ENCODE measurements at places on chromosomes 5 and 9.

- DNase-seq = no peak
Measured at GRCh38 chr9:97445119-97445701, 33.3 kb downstream of the TDRD7 start.

DNA sequence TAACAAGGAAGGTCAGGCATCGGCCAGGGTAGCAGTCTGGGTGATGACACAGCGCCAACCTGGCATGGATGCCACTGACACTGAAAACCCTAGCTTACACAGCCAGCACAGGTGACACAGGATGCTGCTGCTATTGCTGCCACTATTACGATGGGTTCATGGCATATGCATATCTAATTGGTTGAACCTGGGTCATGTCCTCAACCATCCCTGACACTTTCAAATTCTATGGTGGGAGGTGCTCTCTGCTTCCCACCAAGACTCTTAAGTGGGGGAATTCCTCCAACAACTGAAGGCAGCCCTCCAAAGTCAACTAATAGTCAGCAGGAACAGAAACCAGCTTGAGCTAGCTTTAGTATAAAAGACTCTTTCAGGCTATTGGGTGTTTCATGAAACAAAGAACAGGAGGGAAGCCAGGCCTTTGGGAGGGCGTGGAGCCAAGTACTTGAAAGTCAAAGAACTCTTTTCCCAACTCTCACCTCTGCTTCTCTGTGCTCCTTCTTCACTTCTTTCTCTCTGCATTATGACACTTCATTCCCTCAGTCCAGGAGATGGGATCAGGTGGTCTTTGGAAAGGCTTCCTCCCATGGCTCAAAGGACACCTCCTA is 21.3 kb downstream of the PTTG1 start:
- no peak for DNase-seq

DNA sequence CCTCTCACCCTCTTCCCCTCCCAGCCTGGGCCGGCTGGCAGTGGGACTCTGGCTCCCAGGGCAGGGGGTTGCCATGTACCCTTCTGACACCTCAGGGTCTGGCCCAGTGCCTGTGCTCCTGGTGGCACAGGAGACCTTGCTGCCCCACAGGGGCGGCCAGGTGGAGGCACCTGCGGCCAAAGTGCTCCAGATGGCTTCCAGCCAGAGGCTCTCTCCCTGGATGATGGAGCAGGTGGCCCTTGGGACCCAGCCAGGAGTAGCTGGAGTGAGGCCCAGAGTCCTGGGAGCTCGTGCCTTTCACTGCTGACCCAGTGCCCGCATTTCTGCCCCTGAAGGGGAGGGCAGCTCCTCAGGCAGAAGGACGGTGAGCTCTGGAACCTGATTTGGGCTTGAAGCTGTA is 87.3 kb downstream of the NTNG2 start:
- DNase-seq = no peak

GRCh38 chr5:98786191-98786853 is 12.9 kb downstream of the RGMB start:
- no peak for DNase-seq
